ENCODE measurements at places on chromosomes 6 and 20.

DNA sequence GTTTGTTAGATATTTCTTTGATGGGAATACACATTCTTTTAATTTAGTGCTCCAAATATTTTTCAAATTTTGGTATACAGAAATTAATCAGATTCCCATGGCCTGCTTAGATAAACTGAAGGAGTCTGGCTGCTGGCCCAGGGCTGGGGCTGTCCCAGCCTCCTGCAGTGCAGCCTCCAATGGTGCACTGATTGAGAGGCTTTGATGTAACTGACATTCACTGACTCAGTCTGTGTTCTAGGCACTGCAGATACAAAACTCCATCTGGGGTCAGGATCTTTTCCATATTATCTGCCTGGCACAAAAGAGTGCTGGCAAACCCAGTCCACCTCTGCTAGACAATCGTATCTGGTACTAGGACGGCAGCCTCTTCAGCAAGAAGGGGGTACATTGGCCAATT, 64.8 kb downstream of the GRIK2 start:
- DNase-seq = no peak

DNA sequence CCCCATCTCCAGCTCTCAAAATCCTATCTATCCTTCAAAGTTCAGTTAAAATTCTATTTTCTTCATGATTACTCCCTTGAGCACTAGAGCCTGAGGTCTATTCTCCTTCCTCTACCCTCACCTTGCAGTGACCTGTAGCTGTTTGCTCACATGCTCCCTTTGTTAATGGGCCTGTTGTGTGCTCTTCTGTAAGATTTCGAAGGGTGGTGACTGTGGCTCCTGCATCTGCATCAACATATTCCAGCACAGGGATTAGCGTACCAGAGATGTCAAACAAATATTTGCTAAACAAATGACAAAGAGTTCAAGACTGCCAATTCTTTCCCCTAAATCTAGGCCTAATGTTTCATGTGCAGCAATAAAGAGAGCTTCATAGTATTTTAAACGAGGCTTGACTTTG, 69.5 kb downstream of the ELOVL5 start:
- DNase-seq = no peak

- peak; percentile 62 for DNase-seq
These were observed 169.3 kb downstream of the BCAS1 start for GRCh38 chr20:53901064-53901463.

- DNase-seq = no peak
These were observed 51.5 kb upstream of the ADTRP start for GRCh38 chr6:11830105-11830504.

DNA sequence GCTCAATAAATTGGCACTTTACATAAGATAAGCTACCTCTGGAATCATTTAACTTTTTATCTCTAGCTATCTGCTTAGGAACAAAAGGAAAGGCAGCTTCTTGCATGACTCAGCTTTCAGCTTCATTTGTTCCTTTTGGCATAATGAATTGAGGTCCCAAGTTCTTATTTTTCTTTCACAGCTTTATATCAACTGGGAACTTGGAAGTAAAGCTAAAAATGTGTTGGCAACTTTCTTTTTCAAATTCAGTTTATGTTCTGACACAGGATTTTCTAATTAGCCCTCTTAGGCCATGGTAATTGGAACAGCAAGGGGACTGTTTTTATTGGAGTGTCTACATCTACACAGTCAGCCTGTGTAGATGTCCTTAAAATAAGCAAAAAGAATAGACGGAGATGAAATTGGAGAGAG, 55.2 kb upstream of the MRAP2 start:
- DNase-seq = no peak

DNA sequence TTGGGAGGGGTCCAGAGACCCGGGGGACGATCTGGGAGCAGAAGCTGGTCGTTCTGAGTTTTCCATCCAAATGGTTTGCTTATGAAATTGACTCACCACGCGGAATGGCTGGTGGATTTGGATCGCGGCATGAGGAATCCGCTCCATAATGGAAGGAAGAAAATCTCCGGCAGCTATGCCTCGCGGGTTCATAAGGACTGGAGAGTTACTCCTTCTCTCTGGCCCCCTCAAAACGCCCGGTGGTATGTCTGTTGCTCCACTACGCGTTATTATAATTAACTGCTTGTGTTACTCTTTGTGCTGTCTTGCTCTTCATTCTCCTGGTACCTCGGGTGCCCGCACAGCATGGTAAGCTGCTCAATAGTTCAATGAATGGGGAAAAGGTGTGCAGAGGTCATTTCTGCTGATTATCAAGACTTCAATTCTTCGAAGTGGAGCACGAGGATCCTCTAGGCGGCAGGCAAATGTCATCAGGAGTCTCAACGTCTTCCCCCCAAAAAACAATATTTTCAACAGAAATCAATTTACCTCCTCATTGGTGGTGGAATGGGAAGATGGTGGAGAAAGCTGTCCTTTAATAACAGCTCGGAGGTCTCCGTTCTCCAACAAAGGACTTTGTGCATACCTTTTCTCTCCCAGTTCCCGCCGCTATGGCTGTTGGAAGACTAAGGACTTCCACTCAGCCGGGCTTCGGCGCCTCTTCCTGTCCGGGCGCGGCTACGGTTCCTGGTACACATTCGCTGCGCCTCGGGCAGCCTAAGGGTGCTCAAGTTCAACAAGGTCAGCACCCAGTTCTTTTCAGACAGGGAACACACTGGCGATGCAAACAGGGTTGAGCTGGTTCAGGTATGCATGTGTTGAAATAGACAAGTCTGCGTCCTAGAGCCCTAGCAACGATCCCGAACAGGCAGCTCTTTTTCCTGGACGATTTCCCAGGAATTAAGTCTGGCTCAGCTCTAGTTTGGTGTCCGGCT, 9.2 kb upstream of the PRSS16 start:
- DNase-seq = no peak

DNA sequence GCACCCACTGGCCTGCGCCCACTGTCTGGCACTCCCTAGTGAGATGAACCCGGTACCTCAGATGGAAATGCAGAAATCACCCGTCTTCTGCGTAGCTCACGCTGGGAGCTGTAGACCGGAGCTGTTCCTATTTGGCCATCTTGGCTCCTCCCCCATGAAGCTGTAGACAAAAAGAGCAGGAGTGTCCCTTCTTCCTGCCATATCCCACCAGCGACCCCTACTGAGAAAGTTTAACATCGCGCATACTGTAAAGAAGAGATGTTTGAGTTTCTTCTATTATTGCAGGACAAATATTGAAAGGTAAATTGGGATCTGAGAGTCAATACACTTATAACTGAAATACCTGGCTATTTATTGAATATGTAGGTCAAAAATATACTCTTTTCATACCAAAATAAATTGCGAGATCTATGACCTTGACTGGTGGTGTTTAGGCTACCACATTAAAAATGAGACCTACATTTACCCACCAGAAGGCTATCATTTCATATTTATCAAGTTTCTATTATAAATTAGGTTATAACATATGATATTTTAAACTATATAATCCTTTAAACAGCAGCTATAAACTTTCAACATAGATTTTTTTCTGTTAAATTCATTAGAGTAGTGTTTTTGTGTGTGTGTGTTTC, 586.3 kb downstream of the HTR1B start:
- DNase-seq = no peak

- DNase-seq = no peak
These were observed 2.0 kb downstream of the SOX4 start for GRCh38 chr6:21595285-21596144.

- no peak for DNase-seq
These were observed 81.8 kb upstream of the INSM1 start for GRCh38 chr20:20286061-20286460.

DNA sequence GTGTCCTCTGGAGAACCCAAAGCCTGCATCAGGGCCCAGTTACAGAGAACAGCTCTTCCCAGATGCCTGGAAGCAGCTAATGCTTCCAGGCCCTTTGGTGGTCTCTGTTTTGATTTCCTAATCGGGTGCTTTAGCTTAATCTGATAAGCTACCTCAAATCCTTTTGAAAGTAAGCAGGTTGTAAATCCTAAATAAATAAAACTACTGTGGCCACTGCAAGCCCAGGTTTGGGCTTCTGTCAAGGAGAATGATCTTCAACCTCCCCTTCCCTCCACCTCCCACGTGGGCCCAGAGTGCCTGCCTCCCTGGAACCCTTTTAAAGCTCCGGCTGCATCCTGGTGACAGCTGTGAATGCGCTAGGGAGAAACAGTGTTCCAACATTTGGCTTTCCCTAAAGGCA, 25.2 kb upstream of the FYN start:
- no peak for DNase-seq

DNA sequence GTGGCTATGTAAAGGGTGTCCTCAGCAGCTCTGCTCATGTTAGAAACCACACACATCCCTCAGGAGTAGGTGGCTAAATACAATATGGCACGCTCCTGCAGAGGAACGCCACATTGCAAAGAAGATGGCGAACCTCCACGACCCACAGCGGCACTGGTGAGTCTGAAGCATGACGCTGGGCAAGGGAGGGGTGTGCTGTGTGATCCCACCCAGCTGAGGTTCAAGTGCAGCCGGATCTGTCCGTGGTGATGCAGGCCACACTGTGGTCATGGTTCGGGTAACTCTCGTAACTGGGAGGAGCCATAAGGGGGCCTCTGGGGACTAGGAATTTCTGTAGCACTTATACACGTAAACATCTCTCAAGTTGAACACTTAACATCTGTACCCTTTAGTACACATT, 23.4 kb upstream of the APMAP start:
- no peak for DNase-seq

- DNase-seq = no peak
These were observed 25.3 kb upstream of the NAA20 start for GRCh38 chr20:19991854-19992253.

GRCh38 chr6:147508866-147509608, 547 bp downstream of the SAMD5 start:
- no peak for DNase-seq

DNA sequence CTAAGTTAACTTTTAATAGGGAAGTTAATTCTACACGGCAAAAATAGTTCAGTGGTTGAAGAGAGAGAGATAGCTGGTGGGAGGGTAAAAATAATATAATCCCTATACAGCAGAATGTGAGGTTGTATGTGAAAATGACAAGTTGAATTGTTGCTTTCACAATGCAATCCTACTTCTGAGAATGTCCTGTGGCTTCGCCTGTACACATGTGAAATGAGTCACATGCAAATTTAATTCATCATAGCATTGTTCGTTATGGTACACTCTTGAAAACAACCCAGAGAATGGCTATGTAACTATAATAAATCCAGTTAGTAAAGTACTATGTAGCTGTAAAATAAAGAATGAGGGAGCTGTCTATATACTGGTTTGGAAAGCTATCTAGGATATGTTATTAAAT, 46.0 kb upstream of the HINT3 start:
- DNase-seq = no peak

DNA sequence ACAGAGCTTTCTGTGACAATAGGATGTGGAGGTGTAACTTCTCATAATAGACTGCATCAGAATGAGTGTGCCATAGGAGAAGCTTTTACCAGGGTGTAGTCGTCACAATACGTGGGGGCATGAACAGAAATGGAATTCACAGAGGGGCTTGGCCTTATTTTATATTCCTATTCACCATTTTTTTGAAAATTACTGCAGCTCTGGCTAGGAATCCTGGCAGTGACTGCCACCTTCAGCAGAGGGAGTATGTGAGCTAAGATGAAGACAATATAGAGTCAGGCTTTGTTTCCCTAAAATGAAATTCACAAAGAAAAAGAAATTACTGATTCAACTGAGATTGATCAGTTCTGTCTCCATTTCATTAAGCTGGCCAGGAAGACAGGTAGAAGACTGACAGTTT, 13.9 kb downstream of the TOMM6 start:
- DNase-seq = no peak

- DNase-seq = no peak
These were observed 59.2 kb downstream of the TMEM170B start for GRCh38 chr6:11596640-11597237.

- DNase-seq = no peak
These were observed 126.5 kb upstream of the HDGFL1 start for GRCh38 chr6:22442826-22443225.

- no peak for DNase-seq
These were observed 11.5 kb downstream of the ADRM1 start for GRCh38 chr20:62314339-62314638.

- peak; percentile 53 for DNase-seq
These were observed 182.4 kb upstream of the MCHR2 start for GRCh38 chr6:100176311-100176950.

Measured in BJ (cell line).